ENCODE measurements at places on chromosomes 1 and 21. TPM values are rescaled to one million over a fixed set of nuclear protein-coding genes. Genes with fewer than 3 reads are reported as not detected.

- no peak for DNase-seq
Measured at GRCh38 chr21:45528981-45529784, 13.1 kb downstream of the SLC19A1 start.

DNA sequence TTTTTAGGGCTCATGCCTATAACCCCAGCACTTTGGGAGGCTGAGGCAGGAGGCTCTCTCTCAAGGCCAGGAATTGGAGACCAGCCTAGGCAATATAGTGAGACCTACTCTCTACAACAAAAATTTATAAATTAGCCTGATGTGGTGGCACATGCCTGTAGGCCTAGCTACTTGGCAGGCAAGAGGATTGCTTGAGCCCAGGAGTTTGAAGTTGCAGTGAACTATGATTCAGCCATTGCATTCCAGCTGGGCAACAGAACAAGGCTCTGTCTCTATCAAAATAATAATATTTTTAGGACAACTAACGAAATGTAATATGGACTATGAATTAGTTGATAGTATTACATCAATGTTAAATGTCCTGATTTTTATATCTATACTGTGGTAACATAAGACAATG is 68.8 kb upstream of the ARID1A start:
- DNase-seq = no peak

- no peak for DNase-seq
Measured at GRCh38 chr1:65412984-65413375, 7.5 kb upstream of the LEPR start.

GRCh38 chr1:17216078-17216477 is 11.2 kb downstream of the PADI1 start:
- no peak for DNase-seq

DNA sequence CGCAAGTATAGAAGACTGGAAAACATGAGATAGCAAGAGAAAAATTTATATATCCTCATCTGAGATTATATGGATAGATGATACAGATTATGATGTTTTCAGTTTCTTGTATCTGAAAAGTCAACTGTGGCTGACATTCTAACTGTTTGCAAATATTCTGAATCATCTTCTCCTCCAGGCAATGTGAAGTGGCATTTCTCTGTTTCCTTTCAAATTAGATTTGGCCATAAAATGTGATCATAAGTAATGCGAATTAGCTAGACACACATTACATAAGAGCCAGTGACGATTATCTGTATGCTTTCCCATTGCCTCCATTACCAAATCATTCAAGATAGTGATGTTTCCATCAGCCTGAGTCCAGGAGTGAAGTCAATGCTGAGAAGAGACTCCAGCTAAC is 265.2 kb downstream of the BRINP3 start:
- no peak for DNase-seq

- no peak for DNase-seq
Measured at GRCh38 chr21:31531967-31532366, 127.5 kb upstream of the SOD1 start.

Gene HUNK
- total RNA-seq = 0.21 TPM

Gene CLDN8
- total RNA-seq = not detected

Gene KANK4
- total RNA-seq = not detected

Gene PPM1J
- total RNA-seq = not detected
